Hematopoietic multipotent progenitor cell treated with erythropoietin and hydrocortisone succinate and interleukin-3 and kit ligand, for 6 days (in vitro differentiated cells): ENCODE measurements at places on chromosomes 5 and 9.

DNA sequence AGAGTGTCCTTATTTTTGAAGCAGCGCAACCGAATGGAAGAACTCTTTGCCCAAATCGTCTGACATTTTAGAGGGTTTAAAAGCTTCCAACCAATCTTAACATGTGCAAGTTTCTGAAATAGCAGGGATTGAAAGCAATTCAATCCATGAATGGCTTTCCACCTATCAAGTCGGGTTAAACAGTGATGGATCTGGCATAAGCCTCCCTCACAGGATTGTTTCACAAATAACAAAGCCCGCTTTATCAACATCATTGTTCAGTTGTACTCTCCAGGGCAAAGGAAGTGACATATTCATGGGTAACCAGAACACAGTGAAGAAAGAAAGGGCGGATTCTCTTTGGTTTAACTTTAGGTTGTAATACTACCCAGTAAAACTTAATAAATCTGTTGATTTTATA is 497.3 kb downstream of the MTRR start:
- DNase-seq: no peak

GRCh38 chr5:171306781-171307591 is 2.1 kb upstream of the TLX3 start:
- peak; percentile 51 for DNase-seq

GRCh38 chr5:151770383-151771258 is 1.1 kb upstream of the G3BP1 start:
- peak; percentile 77 for DNase-seq

GRCh38 chr9:133715866-133716563 is 22.1 kb downstream of the SARDH start:
- DNase-seq: peak; percentile 39

GRCh38 chr9:109499093-109499630 is 1.1 kb upstream of the PTPN3 start:
- DNase-seq: no peak

GRCh38 chr5:520196-520849 is 3.9 kb downstream of the SLC9A3 start:
- DNase-seq: no peak

GRCh38 chr9:112548836-112549595 is 62.4 kb downstream of the KIAA1958 start:
- no peak for DNase-seq

DNA sequence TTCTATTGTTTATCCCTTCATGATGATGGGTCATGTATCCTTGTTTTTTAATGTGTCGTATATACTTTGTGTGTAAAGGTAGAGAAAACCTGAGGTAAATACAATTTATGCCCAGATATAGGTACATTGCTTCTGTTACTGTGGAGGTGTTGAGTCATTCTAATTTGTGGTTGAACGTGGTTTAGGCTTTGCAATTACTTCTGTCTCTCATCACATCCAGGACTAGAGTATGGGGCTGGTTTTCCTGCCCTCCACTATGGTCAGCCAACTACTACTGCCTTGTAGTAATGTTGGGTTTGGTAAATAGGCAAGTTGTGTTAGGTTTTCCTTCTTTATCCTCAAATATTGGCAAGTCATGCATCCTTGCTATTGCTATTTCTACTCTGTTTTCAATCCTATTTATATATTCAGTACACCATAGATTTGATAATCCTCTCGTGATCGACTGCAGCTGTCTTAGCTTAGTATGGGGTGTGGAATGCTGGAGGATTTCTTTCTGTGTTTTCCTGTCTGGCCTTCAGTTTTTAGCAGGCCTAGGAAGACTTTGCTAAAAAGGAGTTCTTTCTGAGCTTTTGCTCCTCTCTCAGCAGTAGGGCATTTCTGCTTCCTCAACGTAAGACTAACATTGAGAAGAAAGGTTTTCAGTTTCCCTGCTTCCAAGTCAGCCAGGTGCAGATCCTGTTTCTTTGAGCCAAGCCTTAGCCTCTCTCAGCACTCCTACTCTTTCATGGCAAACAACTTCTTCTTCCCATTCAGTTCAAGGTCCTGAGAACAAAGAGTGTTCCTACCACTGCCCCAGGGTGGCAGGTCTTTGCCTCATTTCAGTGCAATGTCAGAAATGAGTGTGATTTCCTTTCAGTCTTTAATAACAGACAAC is 844.4 kb upstream of the CDH18 start:
- no peak for DNase-seq

DNA sequence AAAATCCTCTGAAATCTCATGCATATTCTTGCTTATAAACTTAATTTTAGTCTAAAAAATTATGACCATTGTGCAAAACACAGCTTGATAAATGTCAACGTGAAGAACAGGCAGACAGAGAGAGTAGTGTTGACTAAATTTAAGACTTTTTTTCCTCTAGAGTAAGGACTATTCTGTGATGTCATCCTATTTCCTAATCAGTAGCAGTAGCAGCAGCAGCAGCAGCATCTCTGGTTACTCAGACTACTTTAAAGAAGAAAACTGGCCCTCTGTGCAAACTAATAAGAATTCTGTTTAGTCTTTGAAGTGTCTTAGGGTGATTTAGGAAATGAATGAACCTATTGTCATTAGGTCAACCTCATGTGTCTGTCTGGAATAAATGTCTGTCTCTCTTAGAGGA is 403.0 kb downstream of the HINT1 start:
- no peak for DNase-seq

- DNase-seq: no peak
Measured at GRCh38 chr9:673264-673965, 168.1 kb upstream of the DMRT1 start.
